ENCODE measurements at places on chromosomes 2 and 18.

GRCh38 chr18:63299837-63300745 lies 19.5 kb downstream of the BCL2 start:
- DNase-seq, result no peak

DNA sequence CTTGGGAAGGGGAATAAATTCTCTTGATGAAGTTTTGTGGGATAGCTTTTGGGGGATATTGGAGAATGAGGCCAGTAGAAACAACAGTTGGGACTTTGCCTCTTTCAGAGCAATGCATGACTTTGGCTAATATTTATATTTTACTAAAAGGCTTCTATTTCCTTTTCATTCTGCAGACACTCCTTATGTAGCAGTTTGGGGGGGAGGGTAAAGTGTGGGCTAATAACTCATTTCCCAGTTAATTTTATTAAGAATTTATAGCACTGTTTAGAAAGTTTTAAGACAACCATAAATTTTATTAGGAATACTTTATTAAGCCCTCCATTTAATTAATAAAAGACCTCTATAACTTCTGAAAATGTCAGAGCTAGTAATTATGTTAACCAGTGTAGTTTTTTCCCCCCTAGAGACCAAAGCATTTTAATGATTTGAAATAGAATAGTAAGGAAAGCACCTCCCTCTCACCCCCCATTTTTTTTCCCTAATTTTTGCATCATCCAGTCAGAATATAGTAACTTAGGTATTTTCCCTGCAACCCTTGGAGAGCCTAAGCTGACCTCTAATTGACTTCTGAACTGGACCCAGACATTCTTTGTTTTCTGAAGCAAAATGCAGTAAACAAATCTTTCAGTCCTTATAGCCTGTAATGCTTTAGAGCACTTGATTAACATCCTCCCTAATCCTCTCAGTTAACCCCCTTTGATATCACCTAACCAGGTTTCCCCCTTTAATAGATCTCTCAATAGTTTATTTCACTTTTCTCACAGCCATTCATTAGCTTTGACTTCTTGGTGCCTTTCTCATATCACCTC lies 5.0 kb upstream of the MEIS1 start:
- DNase-seq, result no peak

DNA sequence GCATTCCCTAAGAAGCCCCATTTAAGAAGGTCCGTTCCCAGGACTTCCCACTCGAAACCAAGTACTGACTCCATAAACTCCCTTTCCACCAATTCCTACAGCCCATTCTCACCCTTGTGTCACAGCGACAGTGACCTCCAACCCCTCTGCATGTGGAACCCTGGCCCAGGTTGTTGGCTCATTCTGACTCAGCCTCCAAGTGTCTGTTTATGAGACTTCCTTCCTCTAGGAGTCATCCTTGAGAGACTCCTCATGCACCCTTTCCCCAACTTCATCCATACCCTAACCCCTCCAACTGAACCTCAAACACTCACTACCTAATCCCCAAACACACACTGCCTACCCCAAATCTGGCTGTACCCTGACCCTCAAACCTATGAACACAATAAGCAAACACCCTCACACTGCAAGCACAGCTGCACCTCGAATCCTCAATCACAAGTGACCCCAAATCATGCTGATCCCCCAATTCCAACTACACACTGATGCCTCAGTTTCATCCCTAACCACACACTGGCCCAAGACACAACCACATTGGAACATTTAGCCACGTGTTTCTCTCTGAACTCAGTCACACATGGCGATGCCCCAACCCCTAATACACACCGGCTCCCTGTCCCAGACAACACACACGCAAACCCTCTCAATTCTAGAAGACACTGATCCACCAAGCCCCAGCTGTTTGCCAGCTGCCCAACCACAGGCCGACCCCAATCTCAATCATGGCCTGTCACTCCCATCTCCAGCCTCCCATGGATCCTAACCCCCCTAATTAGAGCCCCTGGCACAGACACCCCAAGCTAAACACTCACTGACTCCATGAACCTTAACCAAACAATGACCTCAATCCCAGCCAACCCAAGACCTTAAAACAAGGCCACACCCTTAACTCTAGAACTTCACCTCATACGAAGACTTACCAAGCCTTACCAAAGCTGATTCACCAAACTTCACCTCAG lies 219.6 kb downstream of the CYP26B1 start:
- no peak for DNase-seq

DNA sequence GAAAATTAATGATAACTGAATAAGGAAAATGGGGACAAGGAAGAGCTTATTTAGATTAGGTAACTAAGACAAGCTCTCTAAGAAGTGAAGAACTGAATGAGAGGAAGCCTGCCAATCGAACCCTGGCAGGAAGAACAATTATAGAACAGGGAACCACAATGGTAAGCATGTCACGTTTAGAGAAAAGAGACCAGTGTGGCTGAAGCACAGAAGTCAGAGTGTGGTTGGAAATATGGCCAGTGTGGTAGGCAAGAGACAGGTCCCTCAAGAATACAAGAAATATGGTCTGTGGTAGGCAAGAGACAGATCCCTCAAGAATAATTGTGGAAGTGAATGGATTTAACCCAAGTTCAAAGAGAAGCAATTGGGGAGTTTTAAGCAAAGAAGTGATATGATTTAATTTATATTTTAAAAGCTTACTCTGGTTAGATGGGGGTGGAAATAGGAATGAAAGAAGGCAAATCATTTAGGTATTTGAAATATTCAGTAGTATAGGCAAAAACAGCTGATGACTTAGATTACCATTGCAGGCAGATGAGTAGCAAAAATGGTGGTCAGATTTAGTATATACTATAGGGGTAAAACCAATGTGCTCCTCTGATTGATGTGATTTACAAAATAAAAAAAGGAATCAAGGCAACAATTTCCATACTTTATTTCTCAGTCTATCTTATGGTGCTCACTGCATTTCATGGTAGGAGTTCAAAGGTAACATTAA lies 38.8 kb upstream of the ERMN start:
- DNase-seq, result no peak

GRCh38 chr2:232361646-232362045 lies 16.9 kb upstream of the ALPP start:
- DNase-seq, result no peak

- no peak for DNase-seq
Measured at GRCh38 chr18:12968619-12969018, 20.8 kb downstream of the SEH1L start.

GRCh38 chr2:113273027-113273551 lies 5.6 kb downstream of the PAX8 start:
- DNase-seq, result no peak

- no peak for DNase-seq
Measured at GRCh38 chr2:10392951-10393639, 55.0 kb downstream of the ODC1 start.

GRCh38 chr2:47014564-47015051 lies 99.0 kb upstream of the MCFD2 start:
- no peak for DNase-seq

DNA sequence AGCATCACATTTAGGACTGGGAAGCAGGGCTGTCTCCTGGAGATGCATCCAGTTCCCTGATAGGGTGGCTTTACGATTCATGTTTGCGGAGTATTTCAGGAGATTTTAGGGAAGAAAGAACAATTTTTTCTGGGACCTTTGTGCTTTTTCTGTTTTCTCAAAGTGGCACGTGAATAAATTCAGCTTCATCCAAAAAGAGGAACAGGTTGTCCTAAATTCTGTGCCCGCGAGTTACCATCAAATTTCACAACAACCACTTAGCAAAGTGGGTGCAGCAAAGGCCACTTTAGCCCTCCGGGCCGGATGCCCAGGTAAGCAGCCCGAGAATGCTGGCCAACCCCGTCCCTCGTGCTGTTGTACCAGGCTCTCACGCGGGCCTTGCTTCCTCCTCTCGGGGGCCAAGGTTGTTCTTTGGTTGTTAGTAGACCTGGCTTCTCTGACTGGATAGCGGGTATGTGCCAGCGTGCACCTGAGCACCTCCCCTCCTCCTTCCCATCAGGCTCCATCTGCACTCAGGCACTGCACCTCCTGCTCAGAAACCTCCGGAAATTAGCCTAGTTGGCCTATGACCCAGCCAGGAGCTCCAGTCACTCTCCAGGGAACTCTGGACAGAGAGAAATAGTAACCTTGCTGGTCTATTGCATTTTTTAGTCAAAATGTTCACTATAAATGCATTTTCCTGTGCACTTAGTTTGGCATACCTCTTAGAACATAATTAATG lies 83.0 kb downstream of the CMPK2 start:
- no peak for DNase-seq

- DNase-seq, result no peak
Measured at GRCh38 chr2:16395601-16396000, 270.0 kb downstream of the CYRIA start.

DNA sequence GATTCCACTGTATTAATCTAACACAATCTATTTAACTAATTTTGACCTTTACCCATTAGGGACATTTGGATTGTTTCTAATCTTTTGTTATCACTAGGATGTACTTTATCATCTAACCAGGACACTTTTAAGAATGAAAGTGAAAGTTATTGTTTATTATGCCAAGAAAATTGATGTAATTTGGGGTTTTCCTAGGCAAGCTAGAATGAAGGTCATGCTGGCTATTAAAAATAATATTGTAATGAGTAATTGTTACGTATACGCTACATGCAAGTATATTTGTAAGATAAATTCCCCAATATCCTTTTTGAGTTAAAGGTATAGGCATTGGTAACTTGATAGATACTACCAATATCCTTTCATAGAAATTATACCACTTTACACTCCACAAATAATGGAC lies 74.6 kb downstream of the COL5A2 start:
- DNase-seq, result no peak

DNA sequence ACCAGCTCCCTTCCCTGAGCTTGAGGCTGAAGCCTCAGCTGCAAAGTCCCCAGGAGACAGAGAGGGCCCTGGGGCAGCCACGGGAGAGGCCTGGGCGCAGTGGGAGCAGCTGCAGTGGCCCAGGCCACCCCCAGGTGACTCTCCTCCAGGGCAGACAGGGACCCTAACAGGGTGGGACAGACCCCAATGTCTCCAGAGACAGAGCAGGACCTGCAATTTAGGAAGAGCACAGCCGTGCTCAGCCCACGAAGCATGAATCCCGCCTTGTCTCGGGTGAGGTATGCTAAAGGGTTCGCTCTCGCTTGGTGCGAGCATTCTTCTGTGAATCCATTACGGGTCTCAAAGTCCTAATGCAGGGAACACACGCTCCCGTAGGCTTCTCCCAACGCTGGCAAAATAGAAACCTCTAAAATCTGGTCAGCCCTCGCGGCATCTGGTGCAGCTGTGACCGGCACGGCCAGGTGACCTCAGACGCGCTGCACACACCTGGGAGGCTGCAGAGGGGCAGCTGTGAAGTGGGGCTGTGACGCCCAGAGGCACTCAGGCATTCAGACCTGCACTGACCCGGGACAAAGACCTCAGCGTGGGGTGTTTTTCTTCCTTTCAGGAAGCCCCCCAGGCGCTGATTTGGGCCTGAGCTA lies 12.6 kb downstream of the MBP start:
- no peak for DNase-seq

DNA sequence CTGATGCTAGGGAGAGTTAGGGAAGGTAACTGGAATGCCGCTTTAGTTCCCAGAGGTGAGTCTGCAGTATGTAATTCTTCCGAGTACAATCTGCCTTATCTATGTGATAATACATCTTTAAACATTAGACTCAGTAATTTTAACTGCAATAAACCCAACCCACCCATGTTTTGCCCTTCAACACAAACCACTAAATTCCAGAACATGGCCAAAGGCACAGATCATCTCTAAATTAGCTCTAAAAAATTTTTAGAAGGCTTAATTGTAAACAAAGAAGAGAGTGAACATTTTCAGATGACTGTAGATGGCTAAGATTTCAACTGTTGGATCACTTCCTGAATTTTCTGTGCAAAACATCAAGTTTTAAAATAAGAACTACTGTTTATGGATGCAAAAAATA lies 488.7 kb upstream of the ID2 start:
- DNase-seq, result no peak

GRCh38 chr2:11102956-11103860 lies 52.1 kb upstream of the SLC66A3 start:
- DNase-seq, result no peak

DNA sequence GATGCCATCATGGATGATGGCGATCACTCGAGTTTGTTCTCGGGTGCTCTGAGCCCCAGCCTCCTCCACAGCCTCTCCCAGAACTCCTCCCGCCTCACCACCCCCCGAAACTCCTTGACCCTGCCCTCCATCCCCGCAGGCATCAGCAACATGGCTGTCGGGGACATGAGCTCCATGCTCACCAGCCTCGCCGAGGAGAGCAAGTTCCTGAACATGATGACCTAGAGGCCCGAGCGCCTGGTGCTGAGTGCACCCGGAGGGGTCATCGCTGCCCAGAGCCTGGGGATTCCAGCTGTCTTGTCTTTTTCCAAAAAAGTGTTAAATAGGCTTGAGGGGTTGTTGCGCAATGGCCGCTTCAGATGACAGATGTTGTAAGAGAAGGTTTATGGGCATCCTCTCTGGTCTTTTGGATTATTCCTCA lies 254.8 kb downstream of the GLI2 start:
- no peak for DNase-seq

Measured in stimulated activated CD8-positive, alpha-beta memory T cell treated with anti-CD3 and anti-CD28 coated beads, Interleukin-15, amount 100 ng/mL, for 24 hours (primary cell).